HT1080 (cell line): ENCODE measurements at places on chromosomes 16 and 17. TPM values are rescaled to one million over a fixed set of nuclear protein-coding genes. Genes with fewer than 3 reads are reported as not detected.

DNA sequence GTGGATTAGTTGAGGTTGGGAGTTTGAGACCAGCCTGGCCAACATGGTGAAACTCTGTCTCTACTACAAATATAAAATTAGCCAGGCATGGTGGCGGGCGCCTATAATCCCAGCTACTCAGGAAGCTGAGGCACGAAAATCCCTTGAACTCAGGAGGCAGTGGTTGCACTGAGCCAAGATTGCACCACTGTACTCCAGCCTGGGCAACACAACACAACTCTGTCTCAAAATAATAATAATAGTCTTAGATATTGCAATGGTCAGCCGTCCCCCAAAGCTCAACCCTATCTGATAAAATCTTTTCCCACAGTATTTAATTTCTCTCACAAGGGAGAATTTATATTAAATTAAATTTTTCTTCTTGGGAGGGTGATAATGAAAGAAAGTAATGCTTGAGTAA is 169.6 kb downstream of the XYLT1 start:
- DNase-seq: no peak

GRCh38 chr17:78665387-78665951 is 88.3 kb upstream of the DNAH17 start:
- DNase-seq: no peak

DNA sequence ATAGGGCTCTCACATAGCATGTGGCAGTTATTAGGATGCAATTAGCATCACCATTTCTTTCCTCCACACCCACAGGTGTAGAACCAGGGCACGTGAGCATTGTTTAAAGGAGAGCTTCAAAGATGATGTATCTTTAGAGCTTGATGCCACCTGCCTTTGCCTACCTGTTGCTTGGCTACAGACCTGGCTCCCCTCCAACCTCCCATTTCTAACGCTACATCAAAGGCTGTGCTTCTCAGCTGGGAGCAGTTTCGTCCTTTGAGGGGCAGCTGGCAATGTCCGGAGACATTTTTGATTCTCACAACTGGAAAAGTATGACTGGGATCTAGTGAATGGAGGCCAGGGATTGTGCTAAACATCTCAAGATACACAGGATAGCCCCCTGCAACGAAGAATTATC is 78.5 kb upstream of the CLEC3A start:
- no peak for DNase-seq

DNA sequence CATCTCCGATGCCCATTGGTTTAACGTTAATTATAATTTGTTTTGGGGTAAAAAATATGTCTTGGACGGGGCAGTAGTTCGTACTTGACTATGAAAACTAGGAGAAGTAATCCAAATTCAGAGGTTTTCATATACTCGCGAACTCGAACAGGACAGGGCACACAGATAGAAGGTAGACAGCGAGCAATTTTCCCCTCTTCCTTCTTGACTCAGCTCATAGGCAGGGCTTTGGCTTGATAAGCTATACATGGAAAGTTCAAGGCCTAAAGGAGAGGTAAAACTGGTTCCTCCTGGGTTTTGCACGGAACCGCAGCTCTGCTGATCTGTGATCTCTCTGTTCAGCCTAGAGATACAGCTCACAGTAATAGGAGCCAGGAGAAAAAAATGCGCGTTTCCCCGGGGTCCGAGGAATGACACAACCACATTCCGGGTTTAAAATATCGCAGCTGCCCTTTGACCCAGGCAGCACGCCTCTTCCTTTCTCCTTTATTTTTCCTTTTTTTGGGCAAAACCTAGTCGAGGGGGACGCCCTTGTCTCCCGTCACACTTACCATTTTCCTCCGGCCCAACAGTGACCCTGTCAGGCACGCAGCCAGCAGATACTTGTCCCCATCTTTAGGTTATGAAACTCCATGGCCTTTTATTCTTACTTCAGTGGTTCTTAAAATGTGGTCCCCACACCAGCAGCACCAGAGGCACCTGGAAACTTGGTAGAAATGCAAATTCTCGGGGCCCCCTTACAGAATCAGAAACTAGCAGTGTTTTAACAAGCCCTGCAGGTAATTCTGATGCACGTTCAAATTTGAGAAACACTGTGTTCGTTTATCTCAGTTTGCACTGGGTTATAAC is 1.7 kb upstream of the LASP1 start:
- DNase-seq: peak; percentile 59

- no peak for DNase-seq
Measured at GRCh38 chr16:74718741-74719610, 18.3 kb upstream of the MLKL start.

DNA sequence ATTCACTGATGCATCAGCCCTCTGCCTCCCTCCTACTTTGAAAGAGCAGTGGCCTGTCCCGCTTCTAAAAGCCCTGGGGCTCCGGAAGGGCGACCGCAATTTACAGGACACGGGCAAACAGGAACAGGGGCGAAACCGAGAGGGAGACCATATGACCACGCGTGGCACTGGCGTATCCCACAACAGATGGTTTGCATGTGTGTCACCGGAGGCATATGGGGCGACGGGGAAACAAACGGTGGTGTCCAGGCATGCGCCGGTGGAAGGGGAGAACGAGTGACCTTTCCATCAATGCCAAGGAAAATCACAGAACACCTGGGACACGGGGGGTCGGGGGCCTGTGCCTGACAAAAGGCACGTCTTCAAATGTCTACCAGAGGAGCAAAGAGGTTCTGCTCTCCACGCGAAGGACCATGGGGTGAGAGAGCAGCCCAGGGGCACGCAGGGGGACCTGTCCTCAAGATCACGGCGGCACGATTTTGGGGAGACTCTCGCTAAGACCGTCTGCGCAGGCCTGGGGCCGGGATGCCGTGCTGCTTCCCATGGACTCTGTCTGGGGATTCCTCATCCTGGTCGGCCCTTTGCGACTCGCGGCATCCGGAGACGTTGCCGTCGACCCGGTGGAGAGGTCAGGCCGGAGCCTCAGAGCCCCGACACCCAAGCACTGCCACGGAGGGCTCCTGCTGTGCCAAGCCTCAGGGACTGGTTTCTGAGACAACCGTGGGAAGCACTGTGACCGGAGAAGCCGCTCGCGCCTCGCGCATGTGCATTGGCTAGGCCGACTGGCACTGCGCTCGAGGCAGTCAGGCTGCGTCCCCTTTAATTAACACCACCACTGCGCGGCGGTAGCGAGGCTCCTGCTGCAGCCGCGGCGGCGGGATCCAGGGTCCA is 12.8 kb upstream of the KCNJ18 start:
- DNase-seq: peak; percentile 43

DNA sequence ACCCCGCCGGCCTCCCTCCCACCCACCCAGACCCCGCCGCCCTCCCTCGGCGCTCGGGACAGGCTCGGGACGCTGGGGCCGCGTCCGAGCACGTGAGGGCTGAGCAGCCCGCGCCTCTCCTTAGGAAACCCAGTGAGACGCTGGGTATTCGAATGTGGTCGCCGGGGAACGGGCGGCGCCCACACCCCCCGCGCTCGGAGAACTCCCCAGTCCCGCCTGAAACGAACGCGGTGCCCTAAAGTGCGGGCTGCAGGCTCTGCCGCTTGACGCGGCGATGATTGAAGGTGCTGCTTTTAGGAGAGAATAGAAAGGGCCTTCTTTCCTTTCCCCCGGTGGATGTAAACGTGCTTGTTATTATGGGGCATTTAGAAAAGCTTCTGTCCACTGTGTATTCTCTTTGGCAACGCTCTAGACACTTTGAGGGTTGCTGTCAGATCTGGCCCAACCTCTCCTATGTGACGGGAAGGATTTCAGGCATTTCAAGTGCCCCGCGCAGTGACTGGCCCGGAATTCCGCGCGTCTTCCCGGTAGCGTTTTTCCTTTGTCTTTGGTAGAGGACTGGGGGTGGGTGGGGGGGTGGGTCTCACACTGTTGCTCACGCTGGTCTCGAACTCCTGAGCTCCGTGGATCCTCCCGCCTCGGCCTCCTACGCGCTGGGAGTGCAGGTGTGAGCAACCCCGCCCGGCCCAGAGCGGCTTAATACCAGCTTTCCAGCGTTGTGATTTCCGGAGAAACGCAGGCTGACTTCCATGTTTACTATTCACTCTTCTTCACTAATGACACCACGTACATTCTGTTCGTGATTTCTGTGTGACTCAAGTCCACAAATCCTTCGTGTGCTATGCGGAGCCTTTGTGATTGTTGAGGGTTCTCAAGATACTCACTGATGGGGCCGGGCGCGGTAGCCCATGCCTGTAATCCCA is 21.8 kb upstream of the FOXK2 start:
- DNase-seq: peak; percentile 28

The GRIN2A gene
- 0.73 TPM in 1 of 2 replicates, not detected in the other for total RNA-seq

The ZG16 gene
- not detected in 2 replicates for total RNA-seq

GRCh38 chr17:34675143-34675542 is 95.8 kb downstream of the TMEM132E start:
- no peak for DNase-seq

The XAF1 gene
- total RNA-seq: not detected in 2 replicates

DNA sequence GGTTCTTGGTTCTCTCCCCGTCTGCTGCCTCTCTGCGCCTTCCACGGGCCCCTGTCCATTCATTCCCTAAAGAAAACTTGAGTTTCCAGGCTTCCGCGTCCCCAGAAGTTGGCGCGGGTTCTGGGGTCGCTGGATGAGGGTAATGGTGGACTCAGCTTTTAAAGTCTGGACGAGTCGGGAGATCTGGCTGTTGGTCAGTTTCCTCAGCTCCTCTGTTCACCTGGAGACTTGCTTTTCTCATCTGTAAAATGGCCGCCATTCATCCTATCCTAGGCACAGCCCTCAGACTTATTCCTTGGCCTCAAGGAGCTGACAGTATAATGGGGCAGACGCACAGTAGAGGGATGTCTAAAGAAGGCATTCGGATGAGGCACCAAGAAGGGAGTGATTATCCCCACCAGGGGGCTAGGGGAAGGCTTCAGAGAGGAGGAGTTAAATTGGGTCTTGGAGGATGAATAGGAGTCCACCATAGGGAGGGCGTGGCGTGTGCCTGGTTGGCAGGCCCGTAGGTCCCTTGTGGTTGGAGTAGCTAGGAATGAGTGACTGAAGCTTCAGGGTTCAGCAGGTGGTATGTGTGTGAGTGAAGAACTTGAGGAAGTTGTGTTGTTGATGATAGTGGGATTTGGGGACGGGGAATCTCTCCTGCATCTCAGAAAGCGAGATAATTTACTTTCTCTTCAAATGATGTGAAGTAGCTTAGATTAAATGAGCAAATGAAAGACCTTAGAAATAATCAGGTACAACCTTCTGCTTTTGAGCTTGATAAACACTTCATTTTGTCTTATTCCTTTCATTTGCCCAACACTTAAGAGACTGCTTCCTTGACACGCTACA is 652 bp downstream of the VPS35L start:
- DNase-seq: peak; percentile 86

GRCh38 chr16:50498431-50499155 is 49.6 kb upstream of the NKD1 start:
- DNase-seq: no peak

- DNase-seq: no peak
Measured at GRCh38 chr17:44607836-44608690, 48.2 kb upstream of the MEIOC start.

DNA sequence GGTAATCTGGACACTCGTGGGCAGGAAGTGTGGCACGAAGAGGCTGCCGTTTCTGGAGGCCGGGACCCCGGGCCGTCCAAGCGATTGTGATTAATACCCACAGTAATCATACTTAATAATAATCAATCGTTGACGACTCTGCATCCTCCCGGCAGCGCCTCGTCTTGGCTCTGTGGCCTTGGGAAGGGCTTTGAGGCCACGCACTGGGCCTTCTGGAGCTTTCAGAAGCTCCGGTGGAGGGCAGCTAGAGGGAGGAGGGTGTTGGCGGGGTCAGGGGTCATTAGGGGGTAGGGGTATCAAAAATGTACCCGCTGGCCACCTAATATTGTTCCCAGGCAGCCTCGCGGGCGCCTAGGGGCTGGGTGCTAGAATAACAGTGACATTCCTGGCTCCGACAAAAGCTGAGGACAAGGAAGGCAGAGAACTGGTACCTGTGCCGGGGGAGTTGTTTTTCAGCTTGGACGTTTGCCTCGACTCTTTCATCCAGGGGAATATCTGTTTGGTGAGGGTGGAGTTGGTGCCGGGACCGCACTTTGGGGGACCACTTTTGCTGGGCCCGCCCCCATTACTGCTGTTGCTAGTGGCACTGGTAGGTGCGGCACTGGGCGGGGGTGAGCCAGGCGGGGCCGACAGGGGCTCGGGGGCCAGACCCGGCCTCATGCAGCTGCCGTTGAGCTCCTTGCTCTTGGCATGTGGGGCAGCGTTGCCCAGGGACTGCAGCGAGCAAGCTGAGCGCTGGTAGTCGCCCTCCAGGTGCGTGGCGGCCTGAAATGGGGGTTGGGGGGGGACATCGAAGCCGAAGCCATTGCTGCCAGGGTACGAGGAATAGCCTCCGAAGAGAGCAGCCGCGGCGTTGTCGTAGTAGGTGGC is 6.9 kb upstream of the HOXB2 start:
- DNase-seq: no peak

- DNase-seq: peak; percentile 93
Measured at GRCh38 chr17:63356337-63356757, 89.8 kb downstream of the CYB561 start.

DNA sequence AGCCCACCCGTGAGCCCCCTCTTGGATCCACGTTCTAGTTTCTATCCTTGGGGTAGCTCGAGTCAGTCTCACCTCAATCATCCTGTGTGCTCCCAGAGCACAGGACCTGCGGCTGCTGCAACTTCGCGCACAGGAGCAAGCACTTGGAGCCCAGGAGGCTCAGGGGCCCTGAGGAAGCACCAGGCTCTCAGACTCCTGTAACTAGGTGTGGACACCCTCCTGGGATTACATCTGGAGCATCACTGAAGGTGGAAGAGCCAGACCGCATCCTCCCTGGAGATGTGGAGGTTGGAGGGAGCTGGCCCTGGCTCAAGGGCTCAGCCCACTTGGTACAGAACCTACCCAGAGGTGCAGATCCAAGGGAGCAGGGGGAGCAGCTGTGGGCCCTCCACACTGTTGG is 2.7 kb downstream of the HBQ1 start:
- DNase-seq: no peak

DNA sequence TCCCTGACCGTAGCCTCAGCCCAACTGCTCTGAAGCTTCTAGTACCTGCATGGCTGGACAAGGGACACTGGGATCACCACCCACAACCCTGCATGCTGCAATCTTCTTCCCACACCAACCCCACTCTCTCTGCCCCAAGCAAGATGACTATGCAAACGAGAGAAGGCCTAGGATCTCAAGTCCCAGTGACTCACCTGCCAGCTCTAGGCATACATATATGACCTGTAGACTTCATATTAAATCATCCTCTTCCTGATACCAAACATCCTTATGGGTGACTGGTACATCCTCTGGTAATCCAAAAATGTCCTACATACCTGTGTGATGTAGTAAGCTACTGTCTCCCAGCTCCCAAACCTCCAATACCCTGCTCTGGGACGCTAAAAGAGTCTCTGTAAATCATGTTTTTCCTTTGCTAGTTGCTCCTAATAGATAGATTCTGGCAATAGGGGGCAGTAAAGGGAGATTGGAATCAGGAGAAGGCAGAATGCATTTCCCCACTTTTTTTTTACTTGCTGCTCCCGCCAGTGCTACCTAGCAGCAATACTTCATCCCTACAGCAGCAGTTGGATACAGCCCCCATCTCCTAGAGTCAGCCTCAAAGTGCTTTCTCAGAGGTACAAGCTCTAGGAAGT is 43.4 kb upstream of the SOX9 start:
- peak; percentile 70 for DNase-seq
